ENCODE measurements at places on chromosomes 4 and X.
A peak's percentile ranks its signal among the peaks of the same experiment; 100 is the strongest.

DNA sequence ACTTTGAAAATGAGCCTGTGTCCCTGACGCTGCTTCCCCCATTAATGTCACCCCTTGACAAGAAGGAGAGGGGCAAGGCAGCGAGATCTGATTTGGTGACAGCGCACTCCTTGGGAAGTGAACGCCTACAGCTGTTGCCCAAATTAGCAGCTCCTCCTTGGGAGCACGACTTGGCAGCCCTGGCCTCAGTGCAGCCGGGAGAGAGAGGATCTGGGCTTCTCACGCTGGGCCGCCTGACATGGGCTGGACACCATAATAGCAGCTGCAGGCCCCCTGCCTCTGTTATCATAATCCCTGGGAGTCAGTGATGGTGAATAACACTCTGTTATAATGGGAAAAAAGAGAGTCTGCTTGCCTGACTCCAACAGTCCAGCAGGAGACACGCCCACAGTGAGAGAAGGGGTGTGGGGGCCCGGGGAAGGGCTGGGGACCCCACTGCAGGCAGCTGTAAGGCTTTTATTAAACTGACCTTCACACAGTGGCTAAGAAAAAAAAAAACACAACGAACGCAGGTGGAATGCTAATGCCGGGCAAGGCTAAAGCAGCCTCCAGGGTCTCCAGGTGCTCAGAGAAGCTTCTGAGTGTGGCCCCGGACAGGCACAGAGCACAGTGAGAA is 73.3 kb downstream of the PSAPL1 start:
- DNase-seq, result peak; percentile 62

GRCh38 chr4:26015133-26015651 is 101.2 kb downstream of the SMIM20 start:
- DNase-seq, result no peak

GRCh38 chrX:9775930-9776329 is 10.3 kb upstream of the GPR143 start:
- no peak for DNase-seq

GRCh38 chrX:54479136-54480111 is 16.6 kb downstream of the FGD1 start:
- DNase-seq, result no peak

DNA sequence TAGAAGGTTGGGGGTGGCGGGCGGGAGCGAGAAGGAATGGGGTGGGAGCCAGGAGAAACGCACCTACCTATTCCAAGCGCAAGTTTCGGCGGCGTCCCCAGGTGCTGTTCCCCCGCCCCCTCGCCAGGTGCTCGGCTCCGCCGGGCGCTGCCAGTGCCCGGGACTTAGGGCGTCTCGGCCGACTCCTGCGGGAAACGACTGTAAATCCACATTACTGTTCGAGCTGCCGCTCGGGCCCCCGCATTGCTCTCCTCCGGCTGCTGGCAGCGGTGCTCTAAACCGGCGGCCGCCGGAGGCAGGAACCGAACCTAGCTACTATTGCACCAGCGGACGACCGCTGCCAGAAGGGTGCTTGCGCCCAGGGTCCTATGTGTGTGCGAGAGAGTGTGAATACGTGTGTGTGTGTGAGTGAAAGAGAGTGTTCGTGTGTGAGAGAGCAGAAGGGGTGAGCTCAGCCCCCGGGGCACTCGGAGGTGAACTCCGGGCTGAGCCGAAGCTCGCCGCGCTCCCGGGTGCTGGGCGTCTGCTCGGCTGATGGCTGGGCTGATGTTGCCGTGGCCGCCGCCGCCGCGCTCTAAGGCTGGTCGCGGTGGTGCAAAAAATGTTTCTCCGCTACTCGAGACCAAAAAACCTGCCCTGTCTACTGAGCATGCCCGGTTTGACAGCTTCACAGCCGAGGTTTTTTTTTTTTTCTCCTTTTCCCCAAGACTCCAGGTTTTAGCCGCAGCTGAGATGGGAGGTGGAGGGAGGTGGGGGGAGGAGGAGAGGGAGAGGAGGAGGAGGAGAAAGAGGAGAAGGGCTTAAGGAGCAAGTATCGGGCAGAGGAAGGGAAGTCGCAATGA is 115.7 kb upstream of the TEX13C start:
- no peak for DNase-seq

DNA sequence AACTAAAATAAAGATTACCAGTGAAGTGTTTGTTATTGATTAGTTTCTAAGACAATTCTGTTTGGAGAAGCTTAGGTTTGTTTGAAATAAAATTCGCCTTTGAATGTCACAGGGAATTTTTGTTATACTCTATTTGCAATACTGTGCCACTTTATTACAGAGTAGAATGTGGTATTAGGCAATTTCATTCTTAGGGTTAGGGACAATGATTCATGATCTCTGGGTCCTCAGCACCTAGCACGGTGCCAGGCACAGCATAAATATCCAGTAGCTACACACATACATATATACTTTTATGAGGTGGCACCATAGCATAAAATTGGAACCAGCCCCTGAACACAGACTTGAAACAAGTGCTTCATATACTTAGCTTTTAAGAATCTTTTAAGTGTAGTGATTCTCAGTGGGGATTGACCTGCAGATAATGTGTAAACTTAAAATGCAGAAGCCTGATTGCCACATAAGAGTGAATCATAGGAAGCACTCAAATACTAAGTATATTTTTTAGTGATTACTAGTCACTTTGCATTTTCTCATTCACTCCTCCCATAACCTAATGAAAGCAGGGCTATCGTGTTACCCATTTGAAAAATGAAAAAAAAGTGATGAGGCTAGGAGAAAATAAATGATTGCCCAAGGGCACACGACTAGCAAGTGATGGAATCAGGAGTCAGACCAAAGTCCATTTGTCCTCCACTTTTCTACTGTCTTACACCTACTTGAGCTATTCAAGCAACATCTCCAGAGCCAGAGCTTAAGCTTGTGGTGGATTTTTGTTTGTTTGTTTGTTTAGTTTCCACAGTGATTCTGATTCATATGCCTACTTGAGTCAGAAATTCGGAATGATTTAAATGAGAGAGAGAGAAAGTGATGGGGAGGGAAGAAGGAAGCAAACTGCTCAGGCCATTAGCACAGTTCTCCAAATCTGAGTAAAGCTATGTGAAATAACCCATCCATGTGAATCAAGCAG is 366.0 kb upstream of the FGF13 start:
- no peak for DNase-seq

GRCh38 chr4:17560065-17560673 is 16.8 kb upstream of the LAP3 start:
- no peak for DNase-seq

DNA sequence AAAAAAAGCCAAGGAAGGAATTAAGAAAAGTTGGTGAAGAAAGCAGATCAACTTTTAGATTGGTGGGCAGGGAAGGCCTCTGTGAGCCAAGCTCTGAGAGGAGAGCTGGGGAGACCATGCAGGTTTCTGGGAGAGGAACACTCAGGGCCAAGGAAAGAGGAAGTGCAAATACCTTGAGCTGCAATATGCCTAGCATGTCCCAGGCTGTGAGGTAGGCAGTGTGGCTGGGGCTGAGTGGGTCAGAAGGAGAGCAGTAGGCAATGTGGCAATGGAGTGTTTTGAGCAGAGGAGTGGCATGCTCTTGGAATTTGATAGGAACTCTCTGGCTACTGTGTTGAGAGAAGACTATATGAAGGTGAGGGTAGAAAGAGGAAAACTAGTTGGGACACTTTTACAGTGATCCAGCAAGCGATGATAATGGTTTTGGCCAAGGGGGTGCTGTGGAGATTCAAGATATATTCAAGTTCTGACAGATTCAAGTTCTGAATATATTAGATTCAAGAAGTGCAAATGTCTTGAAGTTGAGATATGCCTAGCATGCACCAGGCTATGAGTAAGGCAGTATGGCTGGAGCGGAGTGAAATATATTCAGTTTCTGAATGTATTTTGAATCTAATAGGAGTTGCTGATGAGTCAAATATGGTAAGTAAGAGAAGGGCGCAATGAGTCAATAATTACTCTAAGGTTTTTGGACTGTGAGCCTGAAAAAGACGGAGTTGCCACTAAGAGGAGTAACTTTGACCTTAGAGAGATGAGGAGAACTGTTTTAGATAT is 172.5 kb downstream of the CAMK2D start:
- no peak for DNase-seq

GRCh38 chr4:139988863-139989765 is 164.9 kb downstream of the MAML3 start:
- no peak for DNase-seq

DNA sequence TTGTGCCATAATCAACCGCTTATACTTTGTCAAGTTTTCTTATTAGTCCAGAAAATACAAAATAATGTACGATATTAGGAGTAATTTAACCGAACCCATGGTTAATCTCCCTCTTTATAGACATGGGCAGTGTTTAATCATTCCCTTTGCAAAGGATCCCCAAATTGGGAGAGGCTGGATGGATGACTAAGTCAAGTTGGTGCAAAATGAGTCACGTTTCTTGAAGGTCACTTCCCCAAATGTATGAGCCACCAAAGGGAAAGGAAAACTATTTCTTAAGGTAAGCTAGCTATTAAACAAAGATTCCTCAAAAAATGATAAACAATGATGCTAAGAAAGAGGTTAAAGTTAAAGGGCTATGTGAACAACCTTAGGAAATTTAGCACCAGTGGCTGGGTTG is 17.5 kb downstream of the MAML3 start:
- DNase-seq, result no peak

DNA sequence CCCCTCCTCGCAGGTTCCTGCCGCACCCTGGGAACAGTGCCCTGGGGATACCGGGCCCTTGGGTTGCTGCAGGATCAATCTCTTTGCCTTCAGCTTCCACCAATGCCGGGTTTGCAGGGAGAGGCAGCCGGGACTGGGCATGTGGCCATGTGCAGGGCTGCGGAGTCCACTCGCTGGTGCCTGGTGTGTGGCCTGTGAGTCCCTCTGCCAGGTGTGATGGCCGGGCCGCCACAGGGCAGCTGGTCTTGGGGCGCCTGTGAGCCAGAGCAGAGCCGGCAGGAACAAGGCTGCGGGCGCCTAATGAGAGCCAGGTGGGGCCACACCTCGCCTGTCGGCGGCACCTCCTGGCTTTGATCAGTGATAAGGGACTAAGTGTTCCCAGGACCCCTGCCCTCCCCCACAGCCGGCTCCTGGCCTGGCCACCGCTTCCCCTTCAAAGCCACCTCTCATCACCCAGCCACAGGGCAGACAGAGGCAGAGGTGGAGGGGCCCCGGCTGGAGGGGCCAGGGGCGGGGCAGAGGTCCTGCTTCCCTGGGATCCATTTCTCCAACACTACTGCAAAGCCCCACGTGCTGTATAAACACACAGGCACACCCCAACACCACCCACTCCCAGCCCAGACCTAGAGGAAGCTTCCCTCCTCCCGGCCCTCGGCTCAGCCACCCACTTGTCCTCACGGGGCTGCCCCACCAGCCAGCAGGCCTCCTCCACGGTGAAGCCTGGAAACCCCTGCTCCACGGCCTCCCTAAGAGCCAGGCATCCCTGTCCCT is 132.7 kb downstream of the CPZ start:
- DNase-seq, result no peak

DNA sequence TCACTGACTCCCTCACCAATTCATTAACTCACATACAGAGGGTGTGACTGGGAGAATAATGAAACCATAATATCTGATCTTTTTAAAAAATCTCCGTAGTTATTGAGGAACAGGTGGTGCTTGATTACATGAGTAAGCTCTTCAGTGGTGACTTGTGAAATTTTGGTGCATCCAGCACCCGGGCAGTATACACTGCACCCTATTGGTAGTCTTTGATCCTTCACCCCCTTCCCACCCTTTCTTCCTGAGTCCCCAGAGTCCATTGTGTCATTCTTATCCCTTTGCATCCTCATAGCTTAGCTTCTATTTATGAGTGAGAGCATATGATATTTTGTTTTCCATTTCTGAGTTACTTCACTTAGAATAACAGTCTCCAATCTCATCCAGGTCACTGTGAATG is 1143.8 kb downstream of the PCDH19 start:
- no peak for DNase-seq

DNA sequence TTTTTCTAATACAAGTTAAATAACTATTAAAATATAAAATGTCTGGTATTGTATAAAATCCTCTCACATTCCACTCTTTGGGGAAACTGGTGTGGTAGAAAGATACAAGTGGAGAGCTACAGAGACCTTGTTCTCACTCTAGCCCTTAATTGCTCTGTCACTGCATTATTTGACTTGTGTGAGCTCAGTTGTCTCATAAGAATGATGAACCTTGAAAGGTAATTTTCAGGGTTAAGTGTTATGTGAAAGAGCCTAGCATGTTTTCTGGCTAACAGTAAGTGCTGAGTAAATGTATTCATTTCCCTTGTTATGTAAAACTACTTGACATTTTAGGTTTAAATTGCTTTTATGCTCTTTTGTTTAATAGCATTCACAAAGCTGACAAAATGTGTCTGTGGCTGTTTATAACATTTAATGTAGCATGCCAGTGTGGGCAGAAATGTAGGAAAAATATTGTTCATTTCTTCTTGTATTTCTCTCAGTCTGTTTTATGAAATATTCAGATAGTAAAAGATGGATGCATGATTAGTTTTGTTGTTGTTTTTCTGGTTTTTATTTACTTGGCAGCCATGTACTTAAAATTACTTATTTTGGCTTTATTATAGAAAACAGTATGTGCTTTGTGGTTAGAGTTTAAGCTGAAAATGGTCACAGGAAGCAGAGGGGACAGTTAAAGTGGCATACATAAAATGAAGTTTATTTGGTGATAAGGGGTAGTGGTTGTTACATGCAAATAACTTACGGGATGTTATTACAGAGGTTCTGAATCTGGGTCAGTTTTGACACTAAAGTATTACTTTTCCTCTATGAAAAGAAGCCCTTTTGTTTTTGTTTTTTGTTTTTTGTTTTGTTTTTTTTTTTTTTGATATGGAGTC is 29.2 kb downstream of the SLAIN2 start:
- peak; percentile 9 for DNase-seq

DNA sequence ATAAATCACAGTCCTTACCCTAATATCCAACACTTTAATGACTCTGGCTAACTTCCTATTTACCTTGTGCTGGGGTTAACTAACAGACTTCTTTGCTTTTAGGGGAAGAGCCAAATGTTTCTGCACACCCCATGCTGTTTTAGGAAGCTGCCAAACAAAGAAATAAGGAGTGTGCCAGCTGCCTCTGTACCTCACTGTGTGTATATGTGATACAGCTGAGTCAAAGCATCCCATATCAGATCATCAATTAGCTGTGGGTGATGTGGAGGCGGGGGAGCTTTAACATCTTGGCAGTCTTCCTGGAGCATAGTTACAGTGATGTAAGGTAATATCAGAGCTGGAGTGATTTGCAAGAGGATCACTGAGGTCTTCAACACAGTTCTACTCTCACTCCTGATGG is 95.4 kb downstream of the COL25A1 start:
- peak; percentile 86 for DNase-seq

DNA sequence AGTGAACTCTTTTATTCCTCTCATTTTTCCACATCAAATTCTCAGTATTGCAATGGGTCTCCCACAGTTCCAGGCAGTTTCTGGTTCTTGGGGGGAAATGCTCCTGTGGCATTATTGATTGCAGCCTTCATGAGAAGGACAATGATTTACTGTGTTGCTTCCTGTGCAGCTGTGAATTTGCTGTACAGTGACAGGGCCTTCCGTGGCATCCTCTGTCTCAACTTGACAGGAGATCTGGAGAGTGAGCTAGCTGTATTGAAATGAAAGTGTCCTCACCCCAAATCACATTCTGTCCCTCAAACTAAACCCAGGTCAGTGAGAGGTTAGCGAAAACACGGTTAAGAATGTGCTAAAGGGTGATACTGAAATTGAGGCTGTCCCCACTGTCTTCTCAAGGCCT is 77.1 kb upstream of the ATOH1 start:
- DNase-seq, result peak; percentile 83

GRCh38 chr4:70940134-70940533 is 38.0 kb downstream of the MOB1B start:
- no peak for DNase-seq

Measured in NCI-H1417 (cell line).